Aorta (tissue), 5 donors: ENCODE measurements at places on chromosomes 5 and 9. TPM values are rescaled to one million over a fixed set of nuclear protein-coding genes. Genes with fewer than 3 reads are reported as not detected.

Gene IFNB1
- total RNA-seq, result not detected

Gene ADAMTS19
- total RNA-seq, result 0.30 TPM

Gene CDH9
- not detected for total RNA-seq

Gene BRD3OS
- total RNA-seq, result 17.3 TPM

DNA sequence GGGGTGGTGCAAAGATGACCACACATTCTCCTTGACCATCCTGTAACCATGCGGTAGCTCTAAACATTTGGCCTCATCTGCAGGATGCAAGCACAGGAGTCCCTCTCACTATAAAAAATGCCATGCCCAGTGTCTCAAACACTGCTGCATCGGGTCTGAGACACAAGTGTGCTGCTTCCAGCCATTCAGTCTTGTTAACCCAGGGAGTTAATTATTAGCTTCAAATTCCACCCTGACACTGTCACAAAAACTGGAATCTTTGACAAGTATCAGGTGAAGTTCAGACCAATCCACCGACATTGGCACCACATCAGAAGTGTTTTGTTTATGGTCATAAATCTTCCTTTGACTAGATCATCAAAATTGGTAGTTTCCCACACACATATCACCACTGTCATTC lies 119.1 kb upstream of the RASEF start:
- DNase-seq, result no peak

- DNase-seq, result no peak
Observed at GRCh38 chr5:62068554-62068953, 237.5 kb upstream of the KIF2A start.

GRCh38 chr5:150847334-150847695 lies 994 bp downstream of the IRGM start:
- no peak for DNase-seq

- no peak for DNase-seq
Observed at GRCh38 chr5:140340605-140341121, 5.7 kb downstream of the HBEGF start.

DNA sequence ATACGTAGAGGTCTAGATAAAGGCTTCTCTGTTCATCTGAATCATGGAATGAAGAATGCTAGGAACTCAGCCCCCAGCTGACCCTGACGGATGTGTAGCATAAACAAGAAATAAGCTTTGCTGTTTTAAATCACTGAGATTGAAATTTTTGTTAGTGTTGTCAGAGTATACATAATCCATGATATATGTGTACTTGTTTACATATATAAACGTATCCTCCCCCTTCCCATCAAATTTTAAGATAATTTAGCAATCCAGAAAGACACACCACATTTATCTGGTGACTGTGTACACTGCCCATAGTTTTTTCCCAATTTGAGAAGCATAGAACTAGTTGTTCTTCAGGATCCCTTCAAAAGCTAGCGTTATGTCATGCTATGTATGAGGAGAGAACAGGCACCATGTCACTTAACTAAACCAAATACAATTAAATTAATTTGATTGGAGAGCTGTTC lies 80.8 kb upstream of the OSMR start:
- no peak for DNase-seq

GRCh38 chr5:2039180-2039531 lies 156.4 kb upstream of the IRX4 start:
- no peak for DNase-seq

GRCh38 chr5:78601559-78602314 lies 46.8 kb downstream of the LHFPL2 start:
- no peak for DNase-seq

- DNase-seq, result no peak
Observed at GRCh38 chr5:133147815-133148567, 96.2 kb downstream of the HSPA4 start.
